T-helper 2 cell (primary cell): ENCODE measurements at places on chromosomes 13 and 19.

DNA sequence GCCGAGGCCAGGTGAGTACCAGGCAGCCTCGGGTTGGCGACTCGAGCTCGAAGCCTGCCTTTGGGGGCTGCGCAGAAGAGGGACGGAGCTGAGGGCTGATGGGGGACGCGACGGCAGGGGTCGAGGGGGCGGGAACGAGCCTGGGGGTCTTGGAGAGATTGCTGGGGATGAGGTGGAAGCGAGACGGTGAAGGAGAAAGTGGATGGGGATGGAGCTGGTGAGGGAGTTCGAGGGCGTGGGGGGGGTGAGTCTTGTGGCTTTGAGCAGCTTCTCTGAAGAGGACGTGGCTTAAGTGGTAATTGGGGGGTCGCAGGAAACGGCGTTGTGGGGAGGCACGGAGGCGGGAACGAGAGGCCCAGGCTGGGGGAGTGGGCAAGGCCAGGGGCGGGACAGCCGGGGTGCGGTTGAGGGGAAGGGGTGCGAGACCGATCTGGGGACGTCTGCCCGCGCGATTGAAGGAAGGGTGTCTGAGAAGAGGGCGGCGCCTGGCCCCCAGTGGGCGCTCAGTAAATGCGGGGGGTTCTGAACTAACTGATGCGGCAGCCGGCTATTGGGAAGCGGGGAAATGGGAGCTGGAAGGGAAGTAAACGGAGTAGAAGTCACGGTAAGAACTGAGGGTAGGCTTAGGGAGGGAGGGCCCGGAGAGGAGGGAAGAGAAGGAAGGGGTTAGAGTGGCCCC lies 426 bp downstream of the MYO9B start:
- DNase-seq: peak; percentile 74

DNA sequence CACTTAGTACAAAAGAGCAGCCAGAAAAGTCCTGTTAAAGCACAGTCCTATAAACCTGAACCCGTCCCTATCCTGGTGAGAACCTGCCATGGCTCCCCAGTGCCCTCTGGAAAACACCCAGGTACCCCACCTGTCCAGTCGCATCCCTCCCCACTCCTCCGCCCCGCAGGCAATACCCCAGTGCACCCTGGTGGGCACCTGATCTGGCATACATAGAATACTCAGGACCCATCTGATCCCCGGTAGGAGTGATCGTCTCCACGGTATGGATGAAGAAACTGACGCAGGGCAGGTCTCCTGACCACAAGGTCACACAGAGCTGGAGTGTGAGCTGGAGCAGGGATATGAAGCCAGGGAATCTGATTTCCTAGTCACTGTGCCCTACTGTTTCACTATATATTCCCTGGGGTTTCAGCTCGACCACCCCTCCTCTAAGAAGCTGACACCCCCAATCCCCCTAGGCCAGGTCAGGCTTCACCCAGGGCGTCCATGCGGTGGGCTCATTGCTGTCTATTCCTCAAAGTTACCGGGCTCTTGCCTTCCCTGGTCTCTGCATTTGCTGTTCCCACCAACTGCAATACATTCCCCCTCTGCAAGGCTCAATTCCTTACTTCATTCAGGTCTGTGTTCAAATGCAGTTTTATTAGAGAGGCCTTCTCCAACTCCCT lies 12.6 kb downstream of the FBXO46 start:
- DNase-seq: no peak

DNA sequence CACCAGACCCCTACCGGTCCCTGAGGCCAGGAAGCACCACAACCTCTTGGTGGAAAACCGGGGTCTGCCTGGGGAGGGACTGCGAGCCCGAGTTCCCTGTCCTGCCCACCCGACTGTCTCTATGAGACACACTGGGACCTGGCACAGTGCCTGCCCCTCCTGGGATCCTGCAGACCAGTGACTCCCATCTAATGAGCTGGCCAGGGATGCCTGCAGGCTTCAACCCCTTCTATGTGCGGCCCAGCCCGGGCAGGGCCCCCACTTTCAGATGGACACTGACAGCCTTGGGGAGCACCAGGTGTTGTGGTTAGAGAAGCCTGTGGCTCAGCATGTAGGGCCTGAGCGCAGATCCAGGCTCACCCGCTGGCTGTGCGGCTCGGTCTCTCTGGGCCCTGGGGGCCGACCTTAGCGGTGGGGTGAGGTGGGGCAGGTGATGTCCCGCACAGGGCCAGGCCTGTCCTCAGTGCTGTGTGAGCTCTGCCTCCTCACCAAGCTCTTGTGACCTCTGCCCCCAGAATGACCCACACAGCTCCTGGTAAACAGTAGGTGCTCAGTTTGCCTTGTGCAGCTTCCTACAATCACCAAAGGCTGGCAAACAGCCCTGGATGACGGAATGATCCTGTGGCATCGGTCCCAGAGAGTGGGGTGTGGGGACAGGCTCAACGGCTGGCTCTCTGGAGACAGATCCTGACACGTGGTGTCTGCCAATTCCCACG lies 17.9 kb upstream of the CACTIN start:
- no peak for DNase-seq

DNA sequence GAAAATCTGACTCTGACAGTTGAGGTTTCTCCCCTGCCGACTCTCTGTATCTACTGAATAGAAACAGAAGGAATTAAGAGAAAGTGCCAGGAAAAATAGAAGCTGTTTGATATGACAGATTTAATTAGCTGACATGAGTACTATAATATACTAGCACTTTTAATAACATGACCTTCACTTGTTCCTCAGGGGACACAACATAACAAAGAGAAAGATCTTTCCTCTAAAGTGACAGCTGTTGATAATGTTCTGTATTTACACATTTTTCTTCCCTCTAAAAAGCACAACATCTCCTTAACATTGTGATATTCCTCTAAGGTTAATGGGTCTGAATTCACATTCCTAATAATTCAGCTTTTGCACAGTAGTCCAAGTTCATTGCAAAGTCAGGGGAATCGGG lies 1136.0 kb downstream of the PCDH17 start:
- no peak for DNase-seq

- DNase-seq: no peak
Observed at GRCh38 chr19:48674216-48674809, 1.5 kb upstream of the NTN5 start.

DNA sequence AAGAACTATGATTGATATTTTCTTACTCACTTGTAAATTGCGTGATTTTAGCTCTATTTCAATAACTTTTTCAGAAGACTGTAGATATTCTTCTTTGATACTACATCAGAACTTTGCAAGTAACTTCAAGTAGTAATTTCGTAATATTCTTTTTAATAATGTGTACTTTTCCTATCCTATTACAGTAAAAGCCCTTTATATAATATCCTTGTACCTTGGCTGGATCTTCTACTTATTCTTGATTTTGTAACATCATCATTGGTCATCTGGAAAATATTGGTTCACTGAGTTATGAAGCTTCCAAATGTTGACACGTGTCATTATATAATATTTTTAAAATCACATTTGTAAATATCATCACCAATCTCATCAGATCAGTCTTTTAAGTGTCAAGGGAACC lies 32.4 kb downstream of the POLR1D start:
- no peak for DNase-seq

GRCh38 chr13:112664501-112665203 lies 25.2 kb upstream of the ATP11A start:
- no peak for DNase-seq

GRCh38 chr13:87889254-87889653 lies 218.1 kb downstream of the SLITRK5 start:
- no peak for DNase-seq

DNA sequence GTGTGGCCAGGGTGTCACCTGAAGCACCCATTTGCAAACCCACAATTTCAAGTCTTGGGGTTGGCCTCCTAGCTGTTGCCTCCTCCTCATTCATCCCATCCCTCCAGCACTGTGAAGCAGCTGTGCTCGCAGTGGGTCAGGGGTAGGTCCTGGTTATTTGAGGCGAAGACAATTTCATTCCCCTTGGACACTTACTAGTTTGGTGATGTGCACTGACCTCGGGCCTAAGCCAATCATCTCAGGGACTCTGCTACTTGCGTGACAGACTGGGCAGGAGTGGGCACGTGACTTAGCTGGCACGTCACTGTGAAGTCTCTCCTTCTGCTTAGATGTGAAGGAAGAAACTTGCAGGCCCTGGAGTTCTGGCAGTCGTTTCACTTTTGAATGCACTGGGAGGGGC lies 3.5 kb upstream of the ATP11A start:
- no peak for DNase-seq

DNA sequence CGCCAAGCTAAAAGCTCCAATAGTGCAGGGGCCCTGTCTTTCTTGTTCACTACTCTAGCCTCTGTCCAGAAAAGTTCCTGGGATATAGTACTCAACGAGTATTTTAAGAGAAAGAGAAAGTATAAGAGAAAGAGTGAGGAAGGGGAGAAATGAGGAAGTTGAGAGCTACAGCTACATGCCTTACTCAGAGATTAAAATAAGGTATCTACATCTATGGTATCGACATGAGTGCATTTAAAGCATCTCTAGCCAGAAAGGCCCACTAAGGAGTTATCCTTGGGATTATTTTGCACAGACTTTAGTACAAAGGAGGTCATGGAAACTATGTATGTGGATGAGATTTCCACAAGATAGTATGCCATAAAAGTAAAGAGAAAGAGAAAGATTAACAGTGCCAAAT lies 28.5 kb downstream of the MYCBP2 start:
- DNase-seq: no peak

DNA sequence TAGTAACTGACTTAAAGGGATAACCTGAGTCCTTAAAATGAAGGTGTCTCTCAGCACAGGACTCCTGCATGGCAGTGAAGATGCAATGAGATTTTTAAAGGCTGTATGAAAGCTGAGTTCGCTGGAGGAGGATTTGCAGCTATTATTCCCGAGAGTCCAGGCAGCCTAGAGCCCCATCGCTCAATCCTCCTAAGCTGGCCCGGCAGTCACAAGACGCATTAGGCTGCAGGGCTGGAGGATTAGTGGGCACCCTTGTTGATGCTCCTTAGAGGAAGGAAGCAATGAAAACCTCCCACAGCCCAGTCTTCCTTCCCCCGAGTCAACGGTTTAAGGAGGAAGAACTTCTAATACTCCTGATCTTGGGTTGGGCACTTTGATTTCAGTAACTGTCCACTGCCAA lies 239.5 kb downstream of the EFNB2 start:
- DNase-seq: no peak

DNA sequence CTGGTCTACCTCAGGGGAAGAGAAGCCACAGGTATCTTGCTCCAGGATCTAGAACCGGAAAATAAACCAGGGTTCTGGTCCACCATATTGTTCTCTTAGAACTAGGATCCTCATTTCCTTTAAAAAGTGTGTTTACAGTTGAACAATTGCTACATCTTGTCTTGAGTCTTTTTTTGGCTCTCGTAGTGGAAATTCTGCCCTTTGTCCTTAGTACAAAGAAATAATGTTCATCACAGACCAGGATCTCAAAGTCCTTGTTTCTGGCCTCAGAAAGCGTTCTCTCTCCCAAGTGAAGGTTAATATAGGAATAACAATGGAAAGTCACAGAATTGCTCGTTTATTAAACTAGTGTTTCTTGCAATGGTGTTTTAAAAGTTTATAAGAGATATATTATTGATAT lies 20.8 kb downstream of the KLF2 start:
- no peak for DNase-seq
